ENCODE measurements at places on chromosomes 12 and 14.

DNA sequence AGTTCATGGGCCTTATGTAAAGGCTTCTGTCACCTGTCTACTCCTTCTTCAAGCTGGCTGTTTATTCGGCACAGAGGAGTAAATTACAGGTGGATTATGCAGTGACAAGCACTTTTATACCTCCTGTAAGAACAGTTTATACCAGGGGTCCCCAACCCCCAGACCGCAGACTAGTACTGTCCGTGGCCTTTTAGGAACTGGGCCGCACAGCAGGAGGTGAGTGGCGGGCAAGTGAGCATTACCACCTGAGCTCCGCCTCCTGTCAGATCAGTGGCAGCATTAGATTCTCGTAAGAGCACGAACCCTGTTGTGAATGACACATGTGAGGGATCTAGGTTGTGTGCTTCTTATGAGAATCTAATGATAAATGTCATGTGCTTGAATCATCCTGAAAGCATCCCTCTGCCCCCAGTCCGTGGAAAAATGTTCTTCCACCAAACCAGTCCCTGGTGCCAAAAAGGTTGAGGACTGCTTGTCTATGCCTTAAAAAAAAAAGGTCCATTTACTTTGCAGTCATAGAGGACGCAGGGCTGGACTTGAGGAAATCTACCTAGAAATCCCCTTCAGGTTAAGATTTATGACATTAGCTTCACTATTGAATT lies 78.8 kb downstream of the ETV6 start:
- DNase-seq, result peak; percentile 35

- no peak for DNase-seq
Measured at GRCh38 chr12:2633825-2634200, 161.0 kb upstream of the FKBP4 start.

DNA sequence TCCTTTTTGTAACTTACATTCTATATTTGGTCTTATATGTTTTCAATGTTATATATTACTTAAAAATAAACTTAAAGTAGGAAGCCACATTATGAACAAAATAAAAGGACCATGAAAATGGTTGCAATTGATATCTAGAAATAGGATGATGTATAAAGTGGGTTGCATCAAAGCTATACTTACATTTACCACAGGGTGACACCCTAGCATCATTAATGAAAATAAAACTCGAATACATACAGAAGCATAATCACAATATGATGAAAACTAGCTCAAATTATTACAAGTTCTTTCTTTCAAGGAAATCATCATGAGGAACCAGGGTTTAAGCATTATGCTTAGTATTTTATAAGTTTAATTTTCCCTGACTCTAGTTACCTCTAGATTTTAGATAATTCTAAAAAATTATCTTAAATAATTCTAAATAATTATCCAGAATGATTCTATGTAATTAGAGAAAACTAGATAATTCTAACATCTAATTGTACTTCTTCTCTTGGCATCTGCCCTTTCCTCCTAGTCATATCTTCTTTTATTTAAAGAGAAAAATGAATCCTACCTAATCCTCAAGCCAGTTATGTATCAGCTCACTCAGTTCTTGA lies 31.2 kb downstream of the TAS2R7 start:
- peak; percentile 32 for DNase-seq

- no peak for DNase-seq
Measured at GRCh38 chr12:56657416-56658379, 11.9 kb upstream of the ATP5F1B start.

DNA sequence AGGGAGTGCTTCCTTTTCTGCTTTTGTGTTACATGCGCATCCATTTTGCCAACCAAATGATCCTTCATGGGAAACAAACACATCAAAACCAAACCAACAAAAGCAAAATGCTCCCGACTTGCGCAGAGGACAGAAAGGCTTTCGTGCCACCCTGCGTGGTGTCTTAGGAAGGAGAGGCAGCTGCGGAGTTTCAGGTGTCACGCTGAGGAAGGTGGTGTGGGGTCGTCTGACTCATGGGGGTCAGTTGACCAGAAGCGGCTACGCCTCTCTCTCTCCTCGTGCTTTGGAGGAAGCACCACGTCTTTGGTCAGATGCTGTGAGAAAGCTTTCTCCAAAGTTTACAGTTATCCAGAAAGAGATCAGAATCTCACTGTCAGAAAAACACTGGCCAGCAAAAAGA lies 7.9 kb downstream of the EMP1 start:
- no peak for DNase-seq

DNA sequence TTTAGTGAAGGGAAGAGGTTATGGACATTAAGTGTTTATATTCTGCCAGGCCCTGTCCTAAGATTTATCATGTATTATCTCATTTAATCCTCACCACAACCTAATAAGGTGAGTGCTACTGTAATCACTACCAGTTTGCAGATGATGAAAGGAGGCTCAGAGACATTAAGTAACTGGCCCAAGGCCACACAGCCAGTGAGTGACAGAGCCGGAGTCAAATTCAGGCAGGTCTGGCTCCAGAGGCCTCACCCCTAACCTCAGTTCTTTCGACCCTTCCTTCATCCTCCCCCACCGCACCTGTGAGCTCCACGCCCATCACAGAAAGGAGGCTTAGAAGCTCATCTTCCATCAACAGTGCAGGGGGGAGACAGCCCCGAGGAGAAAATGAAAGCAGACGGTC lies 197.3 kb downstream of the RBM19 start:
- no peak for DNase-seq

DNA sequence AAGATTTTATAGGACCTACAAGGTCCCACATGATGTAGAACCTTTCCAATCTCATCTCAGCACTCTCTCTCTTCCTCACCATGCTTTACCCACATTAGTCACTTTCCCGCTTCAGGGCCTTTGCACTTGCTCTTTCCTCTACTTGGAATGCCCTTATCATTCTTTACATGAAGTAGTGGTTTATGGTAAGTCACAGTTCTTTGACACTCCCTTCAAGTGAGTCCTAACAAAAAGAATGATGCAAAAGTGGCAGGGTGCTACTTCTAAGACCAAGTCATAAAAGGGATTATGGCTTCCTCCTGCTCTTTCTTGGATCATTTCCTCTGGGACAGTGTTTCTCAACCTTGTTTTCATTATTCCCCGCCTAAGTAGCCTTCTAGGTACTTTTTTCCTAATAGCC lies 13.1 kb downstream of the TMBIM4 start:
- no peak for DNase-seq

DNA sequence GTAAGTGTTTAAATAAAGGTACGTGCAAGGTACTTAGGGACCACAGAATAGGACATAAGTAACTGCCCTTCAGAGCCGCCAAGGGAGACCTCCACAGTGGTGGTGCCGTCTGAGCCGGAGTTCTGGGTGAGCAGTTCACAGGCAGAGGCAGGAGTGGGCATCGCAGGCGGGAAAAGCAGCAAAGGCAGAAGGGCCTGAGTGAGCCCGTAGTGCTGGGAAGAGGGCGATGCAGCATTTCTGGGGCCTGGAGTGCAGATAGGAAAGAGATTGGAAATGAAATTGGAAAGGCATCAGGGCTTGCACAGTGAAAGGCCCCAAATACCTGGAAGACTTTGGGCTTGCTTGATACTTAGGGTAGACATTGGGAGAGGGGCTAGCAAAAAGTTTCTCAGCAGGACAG lies 32.9 kb downstream of the EVL start:
- DNase-seq, result no peak

GRCh38 chr12:130644146-130644545 lies 72.0 kb downstream of the RIMBP2 start:
- DNase-seq, result no peak

DNA sequence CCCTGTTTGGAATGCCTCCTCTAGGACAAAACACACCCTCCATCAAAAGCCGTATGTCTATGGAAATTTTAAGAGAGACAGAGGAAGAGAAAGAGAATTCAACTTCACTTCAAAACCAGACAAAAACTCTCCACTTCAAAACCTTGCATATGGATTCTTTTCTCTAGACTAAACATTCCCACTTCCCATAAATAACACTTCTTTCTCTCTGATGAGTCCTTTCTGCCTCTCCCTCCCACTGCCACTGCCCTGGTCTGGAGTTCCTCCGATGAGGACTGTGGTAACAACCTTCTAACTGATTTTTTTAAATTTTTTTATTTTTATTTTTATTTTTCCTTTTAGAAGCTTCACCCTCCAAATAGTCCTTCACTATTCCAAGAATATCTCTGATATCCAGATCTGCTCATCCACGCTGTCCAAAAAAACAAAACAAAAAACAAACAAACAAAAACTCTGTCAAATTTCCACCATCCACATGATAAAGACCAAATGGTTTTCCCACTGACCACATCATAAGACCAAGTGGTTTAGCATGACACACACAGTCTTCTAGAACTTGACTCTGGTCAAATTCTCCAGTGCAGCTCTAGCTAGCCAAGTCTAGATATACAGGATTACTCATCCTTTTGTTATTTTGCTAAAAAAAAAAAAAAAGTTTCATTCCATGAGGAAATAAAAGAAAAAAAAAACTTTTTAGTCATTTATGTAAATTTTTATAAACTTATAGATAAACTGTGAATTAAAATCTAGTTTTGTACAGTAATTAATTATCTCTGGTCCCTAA lies 256.0 kb downstream of the PPFIA2 start:
- DNase-seq, result peak; percentile 80

- DNase-seq, result no peak
Measured at GRCh38 chr14:76653875-76654572, 107.2 kb upstream of the VASH1 start.

DNA sequence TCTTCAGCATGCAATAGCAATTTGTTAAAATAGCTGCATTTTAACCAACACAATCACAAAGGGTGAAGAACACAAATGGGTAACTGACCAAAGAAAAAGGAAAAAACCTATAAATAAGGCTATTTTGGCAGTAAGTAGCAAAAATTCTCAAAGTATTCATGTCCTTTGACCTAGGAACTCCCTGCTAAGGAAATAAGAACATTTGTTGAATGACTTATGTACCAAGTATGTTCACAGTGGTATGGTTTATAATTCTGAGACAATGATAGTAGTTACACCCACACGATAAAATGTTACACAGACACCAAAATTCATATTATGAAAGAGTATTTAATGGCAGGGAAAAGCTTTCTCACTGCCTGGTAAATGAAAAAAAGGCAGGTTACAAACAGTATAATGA lies 16.9 kb downstream of the CCDC88C start:
- no peak for DNase-seq

DNA sequence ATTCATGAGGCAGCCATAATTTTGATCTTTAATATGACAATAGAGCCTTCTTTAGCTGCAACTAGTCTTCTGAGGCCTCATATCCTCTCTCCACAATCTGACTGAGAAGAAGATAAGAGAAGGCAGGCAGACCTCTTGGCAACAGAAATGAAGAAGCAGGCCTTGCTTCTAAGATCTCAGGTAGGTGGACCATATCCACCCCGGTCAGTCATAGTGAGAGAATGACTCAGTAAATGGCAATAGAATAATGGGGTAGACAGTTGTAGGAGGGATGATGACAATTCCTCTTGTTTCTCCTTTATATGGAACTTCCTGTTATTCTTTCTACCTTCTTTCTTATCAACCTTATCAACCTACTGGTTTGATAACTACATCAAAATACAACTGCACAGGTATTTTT lies 246.7 kb upstream of the G2E3 start:
- DNase-seq, result no peak

- no peak for DNase-seq
Measured at GRCh38 chr14:39275395-39275794, 41.7 kb downstream of the MIA2 start.

DNA sequence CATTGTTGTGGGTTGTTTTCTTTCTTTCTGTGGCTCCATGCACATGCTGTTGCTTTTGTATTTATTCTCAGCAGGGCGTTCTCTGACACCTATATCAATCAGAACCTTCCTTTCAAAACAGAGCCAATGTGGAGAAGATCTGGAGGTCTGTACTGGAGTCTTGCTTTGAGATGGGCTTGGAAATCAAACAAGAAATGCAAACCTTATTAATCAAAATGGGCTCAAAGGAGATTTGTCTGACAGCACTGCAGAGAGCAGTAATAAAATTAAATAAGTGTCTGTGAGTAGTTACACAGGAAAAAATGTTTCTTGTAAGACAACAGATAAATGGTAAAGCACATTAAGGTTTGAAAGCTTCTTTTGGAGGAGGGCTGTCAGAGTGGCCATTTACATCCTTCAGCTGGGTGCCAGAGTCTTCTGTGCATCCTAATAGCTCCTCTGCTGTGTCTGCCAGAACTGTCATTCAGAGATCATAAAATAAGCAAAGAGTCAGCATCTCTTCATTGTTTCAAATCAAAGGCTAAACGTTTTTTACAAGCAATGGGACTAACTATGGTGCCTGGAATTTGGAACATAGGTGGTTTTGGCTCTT lies 414.3 kb downstream of the NAV3 start:
- DNase-seq, result no peak

DNA sequence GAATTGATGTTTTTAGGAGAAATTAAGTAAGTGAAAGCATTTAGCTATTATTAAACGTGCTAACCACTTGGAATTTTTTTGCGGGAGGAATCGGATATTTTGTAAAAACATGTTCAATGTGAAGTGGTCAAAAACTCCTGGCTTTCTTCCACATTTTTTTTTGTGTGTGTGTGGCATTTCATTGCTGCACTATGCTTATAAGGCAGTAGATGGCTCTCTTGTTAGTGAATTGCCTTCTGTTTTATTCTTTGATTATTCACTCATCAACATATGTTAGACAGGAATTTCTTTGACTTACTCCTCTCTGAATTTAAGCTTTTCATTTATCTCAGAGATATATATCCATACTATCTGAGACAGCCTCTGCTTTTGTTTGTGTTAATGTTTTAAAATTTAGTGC lies 71.3 kb downstream of the DERA start:
- DNase-seq, result peak; percentile 61

GRCh38 chr12:4106621-4107020 lies 166.9 kb upstream of the CCND2 start:
- DNase-seq, result no peak

DNA sequence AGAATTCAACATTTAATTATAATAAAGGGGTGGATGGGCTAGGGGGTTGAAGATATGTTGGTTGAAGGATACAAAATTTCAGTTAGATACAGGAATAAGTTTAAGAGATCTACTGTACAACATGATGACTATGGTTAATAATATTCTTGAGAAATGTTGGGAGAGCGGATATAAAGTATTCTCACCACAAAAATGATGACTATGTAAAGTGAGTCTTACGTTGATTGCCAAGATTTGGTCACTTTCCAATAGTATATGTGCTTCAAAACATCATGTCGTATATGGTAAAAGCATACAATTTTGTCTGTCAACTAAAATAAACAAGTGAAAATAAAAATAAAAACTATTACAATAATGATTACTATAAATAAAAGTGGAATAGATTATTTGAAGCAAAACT lies 802.0 kb downstream of the C12orf50 start:
- peak; percentile 77 for DNase-seq

DNA sequence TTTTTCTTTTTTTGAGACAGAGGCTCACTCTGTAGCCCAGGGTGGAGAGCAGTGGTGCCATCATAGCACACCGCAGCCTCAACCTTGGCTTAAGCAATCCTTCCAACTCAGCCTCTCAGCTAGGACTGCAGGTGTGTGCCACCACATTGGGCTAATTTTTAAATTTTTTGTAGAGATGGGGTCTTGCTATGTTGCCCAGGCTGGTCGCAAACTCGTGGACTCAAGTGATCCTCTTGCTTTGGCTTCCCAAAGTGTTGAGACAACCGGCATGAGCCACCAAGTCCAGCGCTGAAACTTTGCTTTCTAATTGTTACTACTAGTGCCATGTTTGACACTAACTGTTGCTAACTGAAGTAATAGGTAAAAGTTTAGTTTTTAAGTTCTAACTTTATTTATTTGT lies 8.0 kb downstream of the RNF10 start:
- DNase-seq, result no peak
